ENCODE measurements at places on chromosomes 6 and 20. TPM values are rescaled to one million over a fixed set of nuclear protein-coding genes. Genes with fewer than 3 reads are reported as not detected.

The SLC4A11 gene
- 1.4 TPM for total RNA-seq

The RBPJL gene
- 0.19 TPM for total RNA-seq

The RIMS4 gene
- not detected for total RNA-seq

The ERMARD gene
- total RNA-seq = 22.4 TPM

The MPIG6B gene
- total RNA-seq = not detected

The MYCT1 gene
- not detected for total RNA-seq

The RAB5IF gene
- 147 TPM for total RNA-seq

The DEFB132 gene
- not detected for total RNA-seq

The BTNL2 gene
- total RNA-seq = not detected

The CNR1 gene
- 0.16 TPM for total RNA-seq

The FERMT1 gene
- total RNA-seq = 0.51 TPM

The MAP3K7 gene
- total RNA-seq = 17.0 TPM

The SLA2 gene
- 50.3 TPM for total RNA-seq

DNA sequence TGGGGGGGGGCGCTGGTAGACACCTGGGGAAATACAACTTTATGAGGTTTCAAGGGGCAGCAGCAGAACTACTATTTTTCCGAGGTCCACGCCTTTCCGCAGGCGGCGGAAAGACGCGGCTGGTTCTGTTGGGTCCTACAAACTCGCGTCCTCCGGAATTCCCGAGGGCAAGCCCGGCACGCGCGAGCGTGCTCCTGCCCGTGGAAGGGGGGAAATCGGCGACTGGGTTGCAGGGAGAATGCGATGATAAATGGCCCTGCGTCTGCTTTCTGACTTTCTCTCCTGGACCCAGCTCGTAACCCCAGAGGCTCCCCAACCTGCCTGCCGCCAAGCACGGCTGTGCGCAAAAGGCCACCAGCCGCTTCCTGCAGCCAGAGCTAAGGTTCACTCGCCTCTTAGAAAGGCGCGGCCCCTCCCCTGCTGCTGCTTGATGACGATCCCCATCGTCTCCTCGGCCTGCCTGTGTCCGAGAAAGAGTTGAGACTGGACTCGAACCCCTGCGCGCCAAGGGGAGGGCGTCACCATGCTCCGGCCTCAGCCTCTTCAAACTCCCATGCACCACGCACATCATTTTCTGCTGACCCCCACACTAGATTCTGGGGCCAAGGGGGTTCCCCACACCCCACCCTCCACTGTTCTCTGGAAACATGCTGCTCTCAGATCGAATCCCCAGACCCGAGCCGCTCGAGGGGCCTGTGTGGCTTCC is 6.7 kb downstream of the FOXA2 start:
- no peak for DNase-seq

DNA sequence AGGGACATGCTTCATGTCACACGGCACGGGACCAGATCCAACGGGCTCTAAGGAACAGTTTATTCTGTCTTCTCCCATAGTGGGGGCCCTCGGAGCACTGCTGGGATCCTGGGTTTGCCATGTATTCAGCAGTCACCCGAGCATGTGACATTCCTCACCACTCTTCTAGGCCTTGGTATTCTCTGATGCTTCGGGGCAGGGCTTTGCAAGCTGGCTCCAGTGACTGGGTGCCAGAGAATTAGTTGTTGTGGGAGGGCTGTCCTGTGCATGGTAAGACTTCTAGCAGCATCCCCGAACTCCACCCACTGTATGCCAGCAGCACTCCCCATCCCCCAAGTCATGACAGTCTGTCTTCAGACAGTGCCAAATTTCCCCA is 5.4 kb downstream of the CCN5 start:
- no peak for DNase-seq

GRCh38 chr20:62721511-62722370 is 13.1 kb downstream of the NTSR1 start:
- no peak for DNase-seq

DNA sequence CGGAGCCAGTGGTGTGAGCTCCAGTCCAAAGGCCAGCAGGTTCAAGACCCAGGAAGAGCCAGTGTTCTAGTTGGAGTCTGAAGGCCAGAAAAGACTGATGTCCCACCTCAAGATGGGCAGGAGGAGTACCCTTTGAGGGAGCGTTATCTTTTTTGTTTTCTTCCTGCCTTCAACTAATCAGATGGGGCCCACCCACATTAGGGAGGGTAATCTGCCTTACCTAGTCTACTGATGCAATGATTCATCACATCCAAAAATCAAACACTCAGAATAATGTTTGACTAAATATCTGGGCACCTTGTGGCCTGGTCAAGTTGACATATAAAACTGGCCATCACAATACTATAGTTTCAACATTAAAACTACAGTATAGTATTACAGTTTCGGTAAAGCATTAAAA is 19.7 kb downstream of the ZKSCAN3 start:
- no peak for DNase-seq

DNA sequence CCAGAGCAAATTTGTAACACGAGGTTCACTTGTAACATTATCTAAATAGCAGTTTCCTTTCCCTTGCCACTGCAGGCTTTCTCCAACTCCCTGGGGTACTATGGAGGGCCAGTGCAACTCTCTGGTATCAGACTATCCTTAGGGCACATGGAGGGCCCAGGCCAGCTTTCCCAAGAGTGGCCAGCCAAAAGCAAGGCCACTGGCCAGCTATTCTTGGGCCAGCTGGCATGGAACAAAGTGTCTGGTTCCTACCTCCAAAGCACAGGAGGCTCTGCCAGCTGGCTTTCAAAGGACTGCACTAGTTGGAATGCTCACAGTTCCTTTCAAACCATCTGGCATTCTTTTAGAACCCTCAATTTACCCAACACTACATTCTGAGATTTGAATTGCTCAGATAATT is 8.7 kb downstream of the RNF24 start:
- no peak for DNase-seq

DNA sequence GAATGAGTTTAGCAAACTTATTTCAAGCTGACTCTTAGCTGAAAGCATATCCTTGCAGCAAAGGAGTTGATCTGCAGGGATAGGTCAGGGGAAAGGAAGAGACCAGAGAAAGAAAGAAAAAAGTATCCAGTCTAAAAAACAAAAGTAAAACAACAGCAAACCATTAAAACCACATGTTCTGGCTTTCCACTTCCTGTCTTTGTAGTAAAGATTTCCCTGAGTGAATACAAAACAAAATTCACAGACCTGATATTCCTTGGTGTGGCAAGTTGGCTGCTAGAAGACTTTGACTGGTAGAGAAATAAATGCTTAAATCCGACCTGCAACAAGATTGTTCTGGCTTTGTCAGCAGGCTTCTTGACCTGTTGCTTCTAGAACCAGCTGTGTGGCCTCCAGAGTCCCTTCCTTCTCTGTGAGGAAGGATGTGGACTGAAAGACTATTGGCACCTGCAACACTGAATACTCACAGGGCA is 23.4 kb upstream of the MCM3 start:
- no peak for DNase-seq

DNA sequence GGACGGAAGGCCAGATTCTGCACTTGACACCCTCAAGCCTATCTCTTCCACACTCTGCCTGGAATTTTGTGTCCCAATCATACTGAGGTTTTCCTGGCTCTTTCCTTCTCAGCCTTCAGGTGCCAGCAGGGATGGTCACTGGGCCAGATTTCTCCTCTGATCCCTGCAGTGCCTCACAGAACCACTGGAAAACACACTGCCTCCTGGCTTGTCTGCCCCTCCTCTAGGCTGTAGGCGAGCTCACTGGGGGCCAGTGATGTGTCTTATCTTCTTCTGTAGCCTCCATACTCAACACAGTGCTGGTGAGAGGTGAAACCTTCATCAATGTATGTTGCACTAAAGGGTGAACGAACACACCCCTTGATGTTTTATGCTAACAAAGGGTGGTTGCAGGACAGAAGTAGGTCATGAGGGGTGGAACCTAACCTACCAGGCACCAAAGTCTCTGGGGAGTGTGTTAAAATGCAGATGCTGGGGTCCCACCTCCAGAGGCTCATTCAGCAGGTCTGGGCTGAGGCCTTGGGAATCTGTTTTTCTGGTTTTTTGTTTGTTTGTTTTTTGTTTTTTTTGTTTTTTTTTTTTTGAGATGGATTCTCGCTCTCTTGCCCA is 80.3 kb downstream of the CDH26 start:
- DNase-seq = no peak

DNA sequence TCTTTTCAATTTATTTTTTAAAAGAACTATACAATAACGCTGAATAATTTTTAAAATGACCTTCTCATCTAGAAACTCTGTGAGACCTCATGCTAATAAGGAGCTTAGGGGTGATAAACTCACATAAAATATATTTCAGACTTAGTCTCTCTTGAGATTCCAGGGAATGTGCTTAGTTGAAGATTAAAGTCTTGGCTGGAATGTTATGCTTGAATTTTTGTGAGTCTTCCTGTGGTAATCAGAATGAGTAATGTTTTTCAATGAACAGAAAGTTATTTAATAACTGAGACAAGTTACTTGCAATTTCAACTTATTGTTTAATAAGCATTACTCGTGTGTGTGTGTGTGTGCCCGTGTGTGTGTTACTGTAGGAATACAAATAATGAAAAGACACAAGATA is 379.9 kb upstream of the EPHA7 start:
- no peak for DNase-seq

- no peak for DNase-seq
Measured at GRCh38 chr6:137191670-137192069, 18.2 kb upstream of the IL22RA2 start.

DNA sequence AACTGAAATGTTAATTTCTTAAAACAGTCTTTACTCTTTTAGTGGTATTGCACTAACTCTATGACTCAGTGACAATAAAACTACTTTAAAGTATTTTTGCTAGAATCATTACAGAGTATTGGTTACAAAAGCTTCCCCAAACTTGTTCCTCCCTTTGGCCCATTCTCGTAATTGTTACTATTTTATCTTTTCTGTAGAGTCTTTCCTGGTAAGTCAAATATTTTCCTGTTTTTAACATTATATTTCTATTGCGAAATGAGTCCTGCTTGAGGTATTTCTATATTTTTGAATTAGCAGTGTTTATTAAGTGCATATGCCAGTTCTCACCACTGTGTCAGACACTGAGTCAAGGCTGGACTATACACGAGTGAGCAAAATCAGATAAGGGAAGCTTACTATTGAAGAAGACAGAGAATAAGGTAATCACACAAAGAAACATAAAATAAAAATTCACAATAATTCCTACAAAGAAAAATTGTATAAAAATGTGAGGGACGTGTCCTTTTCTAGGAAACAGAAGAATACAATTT is 970.5 kb downstream of the EYS start:
- DNase-seq = no peak

DNA sequence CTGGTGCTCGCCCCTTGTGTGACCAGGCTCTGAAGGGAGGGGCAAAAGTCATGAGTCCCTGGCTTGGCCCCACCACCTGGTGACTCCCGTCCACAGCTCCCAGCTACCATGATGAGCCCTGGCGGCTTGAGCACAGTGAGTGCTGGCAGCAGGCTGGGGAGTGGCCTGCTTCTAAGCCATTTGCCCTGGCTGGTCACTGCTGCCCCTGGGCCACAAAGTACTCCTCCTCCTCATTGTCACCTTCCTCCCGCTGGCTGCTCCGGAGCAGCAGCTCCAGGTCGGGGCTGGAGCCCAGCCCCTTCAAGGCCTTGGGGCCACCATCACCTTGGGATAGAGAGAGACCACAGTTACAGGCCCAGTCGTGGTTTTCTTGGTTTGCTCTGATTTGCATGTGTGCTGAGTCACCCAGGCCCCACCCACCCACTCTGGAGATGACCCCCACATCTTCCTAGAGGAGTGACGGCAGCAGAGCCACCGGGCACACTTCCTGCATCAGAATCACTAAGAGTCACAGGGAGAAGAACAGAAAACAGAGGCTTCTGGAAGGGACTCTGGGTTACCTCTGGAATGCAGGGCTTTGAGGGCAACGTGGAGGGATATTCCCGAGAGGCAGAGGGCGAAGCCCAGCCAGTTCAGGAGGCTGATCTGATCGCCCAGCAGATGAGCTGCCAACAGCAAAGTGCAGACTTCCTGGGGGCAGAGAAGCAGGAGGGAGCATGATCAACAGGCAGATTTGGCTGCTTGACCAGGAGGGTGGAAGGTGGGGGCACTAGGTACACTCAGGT is 42.1 kb upstream of the CDH22 start:
- no peak for DNase-seq

GRCh38 chr6:138404666-138405337 is 779 bp downstream of the HEBP2 start:
- peak; percentile 5 for DNase-seq

- DNase-seq = no peak
Measured at GRCh38 chr20:52592567-52592966, 379.6 kb upstream of the TSHZ2 start.

DNA sequence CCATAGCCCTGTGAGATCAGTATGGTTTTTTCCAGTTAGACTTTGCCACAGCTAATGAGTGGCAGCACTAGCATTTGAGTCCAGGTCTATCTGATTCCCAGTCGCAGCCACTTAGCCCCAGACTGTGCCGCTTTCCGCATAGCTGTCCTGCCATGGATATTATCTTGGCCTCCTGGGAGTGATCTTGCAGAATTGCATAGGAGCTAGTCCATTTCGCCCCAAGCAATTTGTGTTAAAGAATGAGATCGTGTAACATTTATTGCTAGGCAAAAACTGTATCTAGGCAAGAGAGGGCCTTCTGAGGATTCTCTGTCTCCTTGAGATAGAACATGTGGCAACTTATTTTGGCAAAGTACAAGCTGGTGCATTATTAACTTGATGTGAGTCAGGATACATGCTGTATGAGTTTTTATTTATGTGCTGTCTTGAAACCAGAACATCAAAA is 74.2 kb downstream of the EZR start:
- DNase-seq = no peak
